ENCODE measurements at places on chromosomes 3 and 15. TPM values are rescaled to one million over a fixed set of nuclear protein-coding genes. Genes with fewer than 3 reads are reported as not detected.

DNA sequence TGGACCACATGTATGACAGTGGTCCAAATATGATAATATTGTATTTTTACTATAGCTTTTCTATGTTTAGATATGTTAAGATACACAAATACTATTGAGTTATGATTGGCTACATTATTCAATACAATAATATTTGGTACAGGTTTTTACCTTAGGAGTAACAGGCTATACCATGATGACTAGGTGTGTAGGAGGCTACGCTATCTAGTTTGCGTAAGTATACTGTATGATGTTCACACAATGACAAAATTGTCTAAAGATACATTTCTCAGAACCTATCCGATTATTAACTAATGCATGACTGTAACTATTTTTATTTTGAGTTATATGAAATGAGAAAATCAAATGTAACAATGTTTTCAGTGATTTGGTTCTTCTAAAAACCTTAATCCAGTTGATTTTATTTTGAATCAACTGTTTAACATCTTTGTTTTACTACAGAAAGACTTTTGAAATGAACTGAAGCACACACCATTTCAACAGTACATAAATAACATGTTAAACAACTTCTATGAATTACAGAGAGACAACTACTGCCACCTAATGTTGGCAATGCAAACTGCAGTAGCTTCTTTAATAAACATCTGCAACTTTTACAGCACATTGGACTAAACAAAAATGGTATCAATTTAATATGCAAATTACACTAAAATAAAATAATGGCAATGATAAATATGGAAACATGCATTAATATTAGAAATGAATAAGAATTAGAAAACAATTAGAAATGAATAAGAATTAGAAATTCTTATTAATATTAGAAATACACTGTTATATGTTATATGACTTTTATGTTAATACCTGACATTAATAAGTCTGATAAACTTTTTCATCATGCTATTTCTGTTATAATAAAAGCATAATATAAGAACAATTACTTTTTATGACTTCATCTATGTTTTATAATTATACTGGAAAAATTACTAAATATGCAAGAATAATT lies 255.7 kb downstream of the MBNL1 start:
- peak; percentile 55 for DNase-seq

GRCh38 chr3:126661532-126662364 lies 6.8 kb upstream of the TXNRD3 start:
- no peak for DNase-seq

DNA sequence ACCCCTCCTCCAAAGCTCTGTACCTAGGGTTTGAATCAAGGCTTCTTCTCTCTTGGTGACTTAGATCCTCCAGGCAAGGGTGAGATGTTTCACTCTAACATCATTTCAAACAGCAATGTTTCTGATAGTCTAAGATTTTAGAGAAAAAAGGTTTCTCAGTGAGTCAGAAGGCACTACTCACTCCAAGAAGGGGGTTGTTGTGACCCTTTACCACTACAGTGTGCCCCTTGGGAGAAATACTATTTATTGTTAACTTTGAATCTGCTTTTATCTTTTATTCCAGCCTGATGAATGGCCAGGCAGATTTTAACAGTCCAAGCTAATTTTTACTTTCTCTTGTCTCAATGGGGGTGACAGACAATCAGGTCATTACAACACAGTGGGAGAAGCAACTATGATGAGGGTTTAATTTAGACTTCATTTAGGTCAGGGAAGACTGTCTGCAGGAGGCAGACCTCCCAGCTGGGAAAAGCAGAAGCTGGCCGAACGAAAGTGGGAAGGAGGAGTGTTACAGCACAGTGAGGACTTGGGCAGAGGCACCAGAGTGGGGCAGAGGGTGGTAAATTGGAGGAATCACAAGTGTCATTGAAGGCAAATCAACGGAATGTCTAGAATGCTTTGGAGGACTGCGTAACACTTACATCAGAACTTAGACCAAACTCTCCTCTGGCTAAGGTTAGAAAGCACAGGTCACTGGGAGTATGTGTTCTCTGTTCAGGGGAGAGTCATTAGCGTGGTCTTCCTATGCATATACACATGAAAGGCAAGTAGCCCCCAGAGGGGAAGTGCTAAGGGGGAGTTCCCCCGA lies 21.2 kb downstream of the ZNF860 start:
- no peak for DNase-seq

SIDT1 gene
- total RNA-seq = not detected

DNA sequence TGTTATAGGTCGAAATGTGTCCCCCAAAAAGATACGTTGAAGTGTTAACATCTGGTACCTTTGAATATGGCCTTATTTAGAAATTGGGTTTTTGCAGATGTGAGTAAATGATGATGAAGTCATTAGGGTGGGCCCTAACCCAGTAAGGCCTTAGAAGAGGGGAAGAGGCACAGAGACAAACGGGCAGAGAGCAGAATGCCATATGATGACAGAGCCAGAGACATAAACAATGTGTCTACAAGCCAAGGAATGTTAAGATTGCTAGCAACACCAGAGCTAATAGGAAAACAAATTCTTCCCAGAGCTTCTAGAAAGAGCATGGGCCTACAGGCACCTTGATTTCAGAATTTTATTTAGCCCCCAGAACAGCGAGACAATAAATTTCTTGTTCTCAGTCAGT lies 693.1 kb upstream of the NECTIN3 start:
- no peak for DNase-seq

MFN1 gene
- 22.5 TPM for total RNA-seq

GRCh38 chr3:147514366-147515160 lies 105.4 kb downstream of the ZIC1 start:
- DNase-seq = no peak

SFMBT1 gene
- total RNA-seq = 1.6 TPM

GRCh38 chr3:46865031-46865507 lies 1.8 kb upstream of the MYL3 start:
- no peak for DNase-seq

CPA3 gene
- total RNA-seq = not detected

DNA sequence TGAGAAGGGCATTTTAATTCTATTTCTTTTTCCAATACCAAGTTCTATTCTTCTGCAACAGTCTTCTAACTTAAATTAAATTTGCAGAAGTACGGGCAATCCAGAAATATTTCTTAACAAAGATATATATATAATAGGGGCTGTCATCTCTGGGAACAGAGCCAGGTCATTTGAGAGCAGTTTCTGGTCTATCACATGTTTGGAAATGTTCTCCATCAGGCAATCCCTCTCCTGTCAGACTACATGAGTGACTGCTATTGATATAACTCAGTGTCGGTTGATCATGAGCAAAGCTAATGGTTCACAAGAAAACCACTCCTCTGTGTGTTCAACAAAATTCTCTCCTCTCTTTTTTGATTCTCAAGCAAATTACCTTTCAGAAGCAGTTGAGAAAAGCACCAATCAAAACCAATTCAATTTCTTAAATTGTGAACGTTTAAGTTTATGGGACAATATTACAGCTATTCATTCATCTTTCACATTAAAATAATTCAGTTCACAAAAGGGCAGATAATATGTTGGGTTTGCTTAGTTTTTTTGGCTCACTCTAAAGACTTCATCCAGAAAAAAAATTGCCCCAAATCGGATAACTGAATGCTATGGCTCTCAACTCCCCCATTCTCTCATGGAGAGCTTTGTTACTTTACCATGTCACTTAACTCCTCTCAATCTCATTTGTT lies 152.9 kb upstream of the TGFBR2 start:
- no peak for DNase-seq

TRPM1 gene
- total RNA-seq = not detected

GRCh38 chr15:61033940-61034677 lies 195.0 kb downstream of the RORA start:
- no peak for DNase-seq

HTR3E gene
- not detected for total RNA-seq

LRRC31 gene
- not detected for total RNA-seq

DNA sequence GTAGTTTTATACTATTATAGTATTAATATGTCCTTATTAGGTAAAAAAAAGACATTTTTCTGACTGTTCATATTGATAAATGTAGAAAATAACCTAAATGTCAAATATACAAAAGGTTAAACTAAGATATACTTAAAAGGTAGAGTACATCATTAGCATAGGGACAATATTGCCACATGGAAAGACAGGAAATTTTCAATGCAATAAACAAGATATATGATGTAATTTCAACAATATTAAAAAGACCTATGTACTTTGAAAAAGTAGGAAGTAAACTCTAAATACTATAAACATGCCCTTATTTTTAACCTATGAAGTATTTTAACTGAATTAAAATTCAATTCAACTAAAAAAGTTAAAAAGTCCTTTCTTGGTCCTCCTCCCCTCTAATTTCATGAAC lies 1.9 kb downstream of the SPG11 start:
- no peak for DNase-seq

DNA sequence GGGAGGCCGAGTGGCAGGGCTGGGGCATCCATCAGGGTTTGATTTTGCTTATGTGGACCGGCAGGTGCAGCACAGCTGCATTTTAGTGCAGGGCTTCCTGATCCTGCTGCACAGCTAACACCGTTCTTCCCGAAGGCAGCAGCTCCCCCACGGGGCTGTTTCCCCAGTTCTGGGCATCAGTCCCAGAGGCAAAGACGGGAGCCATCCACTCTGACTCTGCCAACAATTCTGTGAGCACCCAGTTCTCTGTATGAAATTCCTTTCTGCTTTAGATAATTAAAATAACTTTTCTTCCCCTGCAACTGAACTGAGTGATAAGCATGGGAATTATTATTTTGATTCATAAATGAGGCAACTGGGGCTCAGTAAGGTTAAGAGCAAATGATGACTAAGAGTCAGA lies 262.9 kb upstream of the ATP10A start:
- DNase-seq = no peak

SPINK8 gene
- not detected for total RNA-seq

- DNase-seq = no peak
Observed at GRCh38 chr3:154378311-154378710, 51.7 kb downstream of the GPR149 start.

GRCh38 chr3:184082465-184082864 lies 14.4 kb upstream of the HTR3E start:
- DNase-seq = no peak

DNA sequence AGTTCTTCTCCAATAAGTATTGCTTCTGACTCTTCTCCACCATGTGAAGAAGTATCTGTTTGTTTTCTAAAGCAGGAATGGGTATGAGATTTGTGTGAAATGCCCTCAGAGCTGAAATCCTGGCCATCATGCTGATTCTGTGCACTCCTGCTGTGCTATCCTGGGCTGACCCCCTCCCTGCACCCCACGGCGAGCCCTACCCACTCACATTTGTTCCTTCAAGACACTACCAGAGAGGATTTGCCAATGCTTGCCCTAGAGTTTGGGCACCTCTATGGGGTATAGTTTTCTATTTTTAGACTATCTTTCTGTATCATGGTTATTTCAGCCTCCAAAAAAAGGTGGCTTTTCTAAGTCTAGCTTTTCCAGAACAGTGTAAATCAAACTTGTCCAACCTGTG lies 18.5 kb downstream of the TXNRD3 start:
- DNase-seq = no peak

CPN2 gene
- not detected for total RNA-seq
